Tibial artery (tissue), 4 donors: ENCODE measurements at places on chromosomes 13 and 19.

DNA sequence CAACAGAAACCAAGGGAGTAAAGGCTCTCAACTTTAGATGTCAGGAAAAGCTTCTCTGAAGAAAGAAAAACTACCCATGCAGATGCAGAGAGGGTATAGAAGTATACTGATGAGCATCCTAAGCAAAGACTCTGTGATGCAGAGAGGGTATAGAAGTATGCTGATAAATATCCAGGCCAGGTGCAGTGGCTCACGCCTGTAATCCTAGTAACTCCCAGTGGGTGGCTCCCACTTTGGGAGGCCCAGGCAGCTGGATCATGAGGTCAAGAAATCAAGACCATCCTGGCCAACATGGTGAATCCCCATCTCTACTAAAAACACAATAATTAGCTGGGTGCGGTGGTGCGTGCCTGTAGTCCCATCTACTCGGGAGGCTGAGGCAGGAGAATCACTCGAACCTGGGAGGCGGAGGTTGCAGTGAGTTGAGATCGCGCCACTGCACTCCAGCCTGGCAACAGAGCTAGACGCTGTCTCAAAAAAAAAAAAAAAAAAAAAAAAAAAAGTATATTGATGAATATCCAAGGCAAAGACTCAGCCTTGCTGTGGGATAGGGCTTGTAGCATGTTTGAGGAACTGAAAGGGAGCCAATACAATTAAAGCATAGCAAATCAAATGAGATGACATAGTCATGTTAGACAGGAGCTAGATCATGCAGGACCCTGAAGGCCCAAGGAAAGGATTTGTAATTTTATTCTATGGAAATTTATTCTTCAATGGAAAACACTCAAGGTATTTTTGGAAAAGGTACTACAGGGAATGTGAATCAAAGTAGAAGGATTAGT is 14.9 kb downstream of the UBL3 start:
- DNase-seq: no peak

DNA sequence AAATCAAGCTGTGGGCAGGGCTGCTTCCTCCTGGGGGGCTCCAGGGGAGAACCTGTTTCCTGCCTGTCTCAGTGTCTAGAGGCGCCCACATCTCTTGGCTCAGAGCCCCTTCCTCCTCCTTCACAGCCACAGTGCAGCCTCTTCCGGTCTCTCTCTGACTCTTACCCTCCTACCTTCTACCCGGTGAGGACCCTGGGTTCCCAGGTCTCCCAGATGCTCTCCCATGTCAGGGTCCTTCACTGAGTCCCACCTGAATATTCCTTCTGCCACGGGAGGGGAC is 153.1 kb downstream of the KDM4B start:
- DNase-seq: no peak

- no peak for DNase-seq
Observed at GRCh38 chr13:29710511-29710910, 115.0 kb upstream of the SLC7A1 start.

- no peak for DNase-seq
Observed at GRCh38 chr13:61247149-61247936, 168.3 kb downstream of the PCDH20 start.

GRCh38 chr19:7512400-7512851 is 3.5 kb upstream of the ZNF358 start:
- no peak for DNase-seq

DNA sequence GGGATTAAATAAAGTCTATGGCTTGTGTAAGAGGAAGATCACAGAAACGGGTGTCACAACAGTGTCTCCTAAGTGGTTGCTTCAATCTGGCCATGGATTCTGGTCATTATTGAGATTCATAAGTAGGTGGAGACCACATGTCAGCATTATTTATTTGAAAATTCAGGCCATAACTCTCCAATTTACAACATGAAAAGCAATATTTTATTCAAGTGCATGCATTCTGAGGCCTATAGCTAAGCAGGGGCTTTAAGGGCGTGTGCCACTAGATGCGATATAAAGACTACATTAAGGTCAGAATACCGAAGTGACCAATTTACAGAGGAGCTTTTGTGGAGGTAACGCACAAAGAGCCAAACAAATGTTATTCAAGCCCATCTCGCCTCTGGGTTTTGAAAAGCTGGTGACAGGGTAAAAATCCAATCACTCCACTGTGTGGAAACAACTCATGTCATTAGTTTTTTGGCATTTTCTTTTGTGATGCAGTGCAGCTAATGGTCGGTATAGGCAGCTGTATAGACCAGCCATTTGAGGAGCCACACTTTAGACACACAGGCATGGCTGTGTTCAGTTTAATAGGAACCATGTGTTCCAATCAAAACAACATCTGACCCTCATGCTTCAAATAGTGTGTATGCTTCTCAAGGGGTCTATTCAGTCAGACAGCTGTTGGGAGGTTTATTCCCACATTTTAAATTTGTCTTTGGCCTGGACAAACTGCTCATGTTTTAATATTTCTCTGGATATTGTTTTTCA is 123.7 kb downstream of the KL start:
- DNase-seq: no peak

DNA sequence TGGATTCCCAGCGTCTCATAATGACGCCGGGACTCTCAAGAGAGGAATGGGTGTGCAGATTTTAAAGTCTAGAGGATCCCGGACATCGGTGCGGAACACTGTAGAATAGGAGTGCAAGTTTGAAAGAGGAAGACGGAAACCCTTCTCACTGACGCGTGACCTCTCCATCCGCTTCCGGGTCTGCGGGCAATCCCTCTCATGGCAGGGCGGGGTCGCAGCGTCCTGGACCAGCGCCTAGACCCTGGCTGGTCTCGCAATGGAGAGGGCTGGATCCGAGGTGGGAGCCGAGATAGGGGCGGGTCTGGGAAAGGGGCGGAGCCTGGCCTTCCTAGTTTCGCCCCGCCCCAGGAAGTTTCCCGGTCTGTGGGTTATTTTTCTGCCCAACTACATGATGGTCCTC is 4.6 kb upstream of the ZNF845 start:
- peak; percentile 73 for DNase-seq

DNA sequence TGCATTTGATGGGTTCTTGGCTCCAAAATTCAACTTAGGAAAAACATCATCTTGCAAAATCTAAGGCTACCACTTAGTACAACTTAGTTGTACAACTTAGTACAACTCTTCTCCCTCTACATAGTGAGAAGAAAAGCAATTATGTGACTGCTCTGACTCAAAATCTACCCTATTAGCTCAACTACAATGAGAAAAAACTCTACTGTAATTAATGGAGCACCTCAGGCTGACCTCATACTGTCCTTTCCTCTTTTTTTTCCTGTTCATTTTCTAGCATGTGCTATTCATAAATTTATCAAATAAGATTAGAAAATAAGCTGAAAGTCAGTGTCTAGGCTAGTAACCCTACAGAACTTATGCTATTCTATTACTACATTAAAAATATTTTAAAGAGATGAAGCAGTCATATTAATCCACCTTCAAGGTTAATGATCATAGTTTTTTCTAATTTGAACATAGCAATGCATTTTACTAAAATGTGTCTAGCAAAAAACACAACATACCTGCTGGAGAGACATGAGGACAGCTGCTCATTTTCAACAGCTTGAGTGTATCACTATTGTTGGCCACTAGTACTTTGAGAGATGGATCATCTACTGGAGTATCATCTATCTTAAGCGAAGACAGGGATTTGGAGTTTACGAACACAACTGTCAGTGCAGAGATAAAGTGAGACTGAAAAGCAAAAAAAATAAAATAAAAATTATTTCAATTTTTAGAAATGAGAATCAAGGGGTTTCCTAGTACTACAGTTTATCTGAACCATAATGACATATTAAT is 11.9 kb downstream of the FBXL3 start:
- no peak for DNase-seq

DNA sequence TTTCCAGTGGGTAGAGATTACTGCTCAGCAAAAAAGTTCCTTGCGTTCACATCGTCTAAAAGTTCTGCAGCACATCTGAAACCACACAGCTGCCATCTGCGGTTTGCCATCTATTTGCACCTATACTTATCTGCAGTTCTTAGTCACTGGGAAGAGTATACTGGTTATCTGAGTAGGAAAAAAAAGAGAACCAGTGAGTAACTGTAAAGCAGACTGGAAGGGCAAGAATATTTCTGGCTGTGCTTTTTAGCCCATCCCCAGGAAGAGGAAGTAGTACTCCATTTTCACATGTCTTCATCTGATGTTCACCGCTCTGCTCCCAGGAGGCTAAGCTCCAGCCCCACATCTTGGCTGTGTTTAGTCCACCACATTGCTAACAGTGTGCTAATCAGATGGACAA is 35.6 kb downstream of the EFNB2 start:
- no peak for DNase-seq

GRCh38 chr19:30393729-30394480 is 21.7 kb downstream of the ZNF536 start:
- DNase-seq: no peak

DNA sequence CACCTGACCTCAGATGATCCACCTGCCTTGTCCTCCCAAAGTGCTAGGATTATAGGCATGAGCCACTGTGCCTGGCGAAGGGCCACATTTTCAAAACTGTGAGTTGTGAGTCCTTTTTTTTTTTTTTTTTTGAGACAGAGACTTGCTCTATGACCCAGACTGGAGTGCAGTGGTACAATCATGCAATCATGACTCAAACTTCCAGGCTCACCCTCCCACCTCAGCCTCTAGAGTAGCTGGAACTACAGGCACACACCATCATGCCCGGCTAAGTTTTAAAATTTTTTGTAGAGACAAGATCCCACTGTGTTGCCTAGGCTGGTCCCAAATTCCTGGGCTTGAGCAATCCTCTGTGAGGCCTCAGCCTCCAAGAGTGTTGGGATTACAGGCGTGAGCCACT is 3.8 kb upstream of the MYPOP start:
- DNase-seq: no peak

- DNase-seq: no peak
Observed at GRCh38 chr19:34713262-34713637, 20.8 kb upstream of the ZNF181 start.

GRCh38 chr19:4556597-4557127 is 2.8 kb downstream of the SEMA6B start:
- DNase-seq: no peak

DNA sequence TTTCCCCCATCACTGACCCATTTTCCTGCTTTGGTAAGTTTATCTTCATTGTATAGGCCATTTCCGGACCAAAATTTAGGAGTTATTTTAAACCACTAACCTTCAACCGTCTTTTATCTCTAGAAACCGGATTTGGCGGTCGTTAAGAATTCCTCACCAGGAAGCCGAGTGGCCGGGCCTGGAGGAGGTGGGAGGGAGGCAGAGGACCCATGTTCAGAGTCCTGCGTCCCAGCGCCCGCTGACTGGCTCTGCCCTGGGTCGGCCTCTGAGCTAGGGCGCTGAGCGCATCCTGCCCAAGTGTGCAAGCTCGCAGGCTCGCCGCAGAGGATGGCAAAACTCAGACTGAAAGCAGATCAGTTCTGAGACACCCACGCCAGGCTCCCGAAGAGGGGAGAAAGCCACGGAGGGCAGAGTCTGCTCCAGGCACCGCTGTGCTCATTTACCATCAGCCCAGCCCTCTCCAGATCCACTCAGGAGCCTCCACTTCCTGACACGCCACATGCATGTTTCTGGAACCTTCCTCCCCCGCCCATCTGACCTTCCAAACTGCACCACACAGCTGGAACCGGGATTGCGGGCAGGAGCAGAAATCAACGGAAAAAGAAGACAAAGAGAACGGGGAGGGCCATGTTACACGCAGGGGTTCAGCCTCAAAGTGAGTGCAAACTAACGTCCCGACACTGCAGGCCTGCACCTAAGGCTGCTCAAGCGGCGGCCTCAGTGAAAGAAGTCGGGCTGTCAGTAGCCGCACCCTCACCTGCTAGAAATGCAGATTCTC is 8.3 kb downstream of the COL4A1 start:
- no peak for DNase-seq

- DNase-seq: no peak
Observed at GRCh38 chr13:91544723-91545122, 146.3 kb downstream of the GPC5 start.

DNA sequence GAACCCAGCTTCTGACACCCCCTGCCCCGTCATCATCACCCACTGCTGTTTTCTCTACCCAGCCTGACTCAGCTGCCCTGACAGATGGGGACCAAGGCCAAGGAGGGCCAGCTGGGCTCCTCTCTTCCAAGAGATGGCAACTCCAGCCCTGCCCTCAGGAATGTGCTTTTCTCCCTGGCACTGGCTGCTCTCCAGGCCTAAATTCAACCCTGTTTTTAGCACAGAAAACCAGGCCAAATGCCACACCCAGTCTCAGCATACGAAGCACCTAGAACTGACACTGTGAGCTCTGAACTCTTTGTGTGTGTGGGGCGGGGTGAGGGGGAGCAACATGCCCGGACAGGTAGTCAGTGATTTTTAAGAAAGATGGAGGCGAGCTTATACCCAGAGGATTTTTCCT is 23.4 kb upstream of the IGFL1 start:
- DNase-seq: no peak

- DNase-seq: no peak
Observed at GRCh38 chr13:35766663-35767062, 290.2 kb upstream of the MAB21L1 start.

DNA sequence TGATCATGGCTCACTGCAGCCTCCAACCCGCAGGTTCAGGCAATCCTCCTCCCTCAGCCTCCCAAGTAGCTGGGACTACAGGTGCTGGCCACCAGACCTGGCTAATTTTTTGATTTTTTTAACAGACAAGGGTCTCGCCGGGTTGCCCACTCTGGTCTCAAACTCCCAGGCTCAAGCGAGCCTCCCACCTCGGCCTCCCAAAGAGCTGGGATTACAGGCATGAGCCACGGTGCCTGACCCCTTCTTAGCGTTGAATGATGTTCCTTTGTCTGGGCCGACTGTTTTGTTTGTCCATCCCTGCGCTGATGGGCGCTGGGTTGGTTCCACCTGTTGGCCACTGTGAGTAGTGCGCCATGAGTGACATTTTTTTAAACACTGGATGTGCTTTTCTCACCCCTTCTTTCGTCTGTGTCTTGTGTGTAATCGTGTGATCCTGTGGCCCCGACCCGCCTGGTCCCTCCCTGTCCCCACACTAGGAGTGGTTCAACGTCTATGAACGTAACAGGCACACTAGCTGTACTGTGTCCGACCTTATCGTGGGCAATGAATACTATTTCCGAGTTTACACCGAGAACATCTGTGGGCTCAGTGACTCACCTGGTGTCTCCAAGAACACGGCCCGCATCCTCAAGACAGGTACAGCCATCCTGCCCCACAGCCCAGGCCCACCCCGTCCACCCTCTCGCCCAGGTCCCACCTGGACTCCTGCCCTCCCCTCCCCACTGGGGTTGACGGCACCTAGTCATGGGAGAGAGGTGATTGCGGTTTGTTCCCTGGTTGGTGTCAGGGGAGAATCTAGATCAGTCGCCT is 15.0 kb upstream of the EMC10 start:
- DNase-seq: no peak

DNA sequence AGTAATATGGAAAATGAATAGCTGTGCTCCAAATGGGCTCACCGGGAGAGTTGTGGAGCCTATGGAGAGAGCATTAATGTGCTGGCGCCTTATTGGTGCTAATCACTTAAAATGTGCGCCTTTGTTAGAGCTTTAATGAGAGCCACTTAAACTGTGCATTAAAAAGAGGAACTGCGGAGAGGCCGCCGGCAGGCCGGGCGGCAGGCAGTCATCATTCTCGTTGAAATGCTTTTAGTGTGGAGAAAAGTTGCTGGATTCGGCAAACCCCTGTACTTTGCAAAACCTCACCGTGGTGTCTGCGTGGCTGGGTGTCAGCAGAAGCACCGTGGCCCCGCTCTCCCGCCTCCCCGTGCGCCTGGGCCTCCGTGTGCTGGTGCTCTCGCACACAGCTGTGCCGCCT is 105.5 kb downstream of the KDM4B start:
- DNase-seq: no peak

GRCh38 chr13:80274643-80275042 is 66.3 kb downstream of the SPRY2 start:
- DNase-seq: no peak

GRCh38 chr19:46218160-46218559 is 11.4 kb upstream of the IGFL1 start:
- no peak for DNase-seq

- DNase-seq: no peak
Observed at GRCh38 chr13:73351730-73352129, 292.9 kb downstream of the KLF5 start.
